ENCODE measurements at places on chromosomes 3 and 15.

GRCh38 chr15:39502082-39502447 lies 78.8 kb upstream of the THBS1 start:
- ATAC-seq: peak; percentile 57

GRCh38 chr3:127964053-127964452 lies 49.0 kb downstream of the KBTBD12 start:
- ATAC-seq: no peak

GRCh38 chr3:113548501-113548900 lies 16.1 kb downstream of the SIDT1 start:
- no peak for ATAC-seq

DNA sequence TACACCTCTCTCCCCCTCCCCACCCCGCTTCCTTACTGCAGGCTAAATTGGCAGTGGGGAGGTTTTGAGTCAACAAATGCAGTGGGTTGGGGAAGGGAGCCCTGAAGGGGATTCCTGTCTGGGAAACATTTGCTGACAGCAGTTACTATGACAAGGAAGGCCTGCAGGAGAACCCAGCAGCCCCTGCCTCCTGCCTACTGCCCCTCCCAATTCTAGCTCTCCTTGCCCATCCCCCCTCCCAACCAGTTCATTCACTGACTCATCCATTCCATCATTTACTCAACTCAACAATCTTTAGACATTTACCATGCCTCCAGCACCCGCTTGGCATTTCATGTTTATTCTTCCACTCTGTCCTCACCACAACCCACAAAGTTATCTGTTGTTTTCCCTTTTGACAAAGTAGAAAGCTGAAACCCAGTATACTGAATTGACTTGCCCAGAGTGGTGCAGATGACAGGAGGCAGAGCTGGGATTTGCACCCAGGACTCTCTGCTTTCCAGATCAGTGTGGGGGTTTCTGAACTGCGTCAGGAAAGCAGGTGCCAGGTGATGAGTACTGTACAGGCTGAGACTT lies 75.0 kb downstream of the MAGEF1 start:
- peak; percentile 87 for ATAC-seq
